Calu3 (cell line): ENCODE measurements at places on chromosomes 12 and 14. TPM values are rescaled to one million over a fixed set of nuclear protein-coding genes. Genes with fewer than 3 reads are reported as not detected.

- H3K4me3 ChIP-seq, result no peak overlapping the region
- peaks cover 10% of the 10 kb centered on the region for H3K4me1 ChIP-seq
- DNase-seq, result peak; percentile 76
- H3K36me3 ChIP-seq, result no peaks in the 10 kb centered on the region
- H3K27me3 ChIP-seq, result peaks cover 30% of the 10 kb centered on the region
Observed at GRCh38 chr12:8544295-8544694, 3.6 kb upstream of the CLEC4E start.

- no peak overlapping the region for H3K4me3 ChIP-seq
- peaks cover 16% of the 10 kb centered on the region for H3K36me3 ChIP-seq
- H3K27me3 ChIP-seq, result no peaks in the 10 kb centered on the region
- no peak overlapping the region for H3K27ac ChIP-seq
Observed at GRCh38 chr14:75577090-75577489, 1.3 kb upstream of the FLVCR2 start.

- H3K4me1 ChIP-seq, result peaks cover 68% of the 10 kb centered on the region
- H3K36me3 ChIP-seq, result no peaks in the 10 kb centered on the region
- no peaks in the 10 kb centered on the region for H3K27me3 ChIP-seq
- H3K4me3 ChIP-seq, result peak overlapping the region; percentile 14
- H3K27ac ChIP-seq, result peak overlapping the region; percentile 78
Observed at GRCh38 chr12:63900922-63901793, 56.7 kb downstream of the SRGAP1 start.

Gene RFX4
- total RNA-seq, result 0.27 TPM in 1 of 2 replicates, not detected in the other

GRCh38 chr12:24820872-24821271, 128.0 kb downstream of the BCAT1 start:
- no peak overlapping the region for H3K4me3 ChIP-seq
- no peaks in the 10 kb centered on the region for H3K27me3 ChIP-seq
- H3K4me1 ChIP-seq, result peaks cover 8% of the 10 kb centered on the region
- no peak overlapping the region for H3K27ac ChIP-seq
- no peaks in the 10 kb centered on the region for H3K36me3 ChIP-seq

DNA sequence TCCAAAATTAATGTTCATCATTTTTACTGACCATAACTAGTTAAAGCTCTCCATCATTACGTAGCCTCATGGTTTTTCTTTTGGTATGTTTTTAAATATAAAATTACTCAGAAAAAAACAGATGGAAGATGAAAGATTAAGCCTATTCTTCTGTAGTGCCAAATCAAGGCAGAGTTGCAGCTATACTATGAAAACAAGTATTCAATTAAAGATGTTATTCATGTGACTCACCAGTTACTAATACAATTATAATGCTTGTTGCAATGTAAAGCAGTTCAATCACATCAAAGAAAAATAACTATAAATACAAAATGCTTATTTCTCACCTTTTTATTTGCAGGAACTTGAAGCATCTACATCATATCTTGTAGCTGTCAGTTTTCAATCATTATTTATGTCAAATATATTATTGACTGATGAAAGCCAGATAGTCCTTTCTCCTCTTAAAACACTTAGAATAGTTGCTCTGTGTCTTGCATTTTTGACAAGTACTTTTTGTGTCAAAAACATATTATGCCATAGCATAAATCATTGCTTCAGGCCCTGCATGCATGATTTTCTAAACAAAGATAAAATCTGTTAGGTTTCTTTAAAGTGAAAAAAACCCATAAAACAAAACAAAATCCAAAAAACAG, 36.0 kb upstream of the TRHDE start:
- H3K27me3 ChIP-seq, result no peaks in the 10 kb centered on the region
- no peaks in the 10 kb centered on the region for H3K36me3 ChIP-seq
- no peak for DNase-seq
- H3K4me3 ChIP-seq, result no peak overlapping the region
- H3K4me1 ChIP-seq, result no peaks in the 10 kb centered on the region

Gene PRORP
- 22.5 and 25.2 TPM in 2 replicates for total RNA-seq

- no peak for DNase-seq
- no peak overlapping the region for H3K4me3 ChIP-seq
- no peaks in the 10 kb centered on the region for H3K4me1 ChIP-seq
- no peak overlapping the region for H3K27ac ChIP-seq
Observed at GRCh38 chr12:159156-159782, 54.7 kb downstream of the SLC6A12 start.

DNA sequence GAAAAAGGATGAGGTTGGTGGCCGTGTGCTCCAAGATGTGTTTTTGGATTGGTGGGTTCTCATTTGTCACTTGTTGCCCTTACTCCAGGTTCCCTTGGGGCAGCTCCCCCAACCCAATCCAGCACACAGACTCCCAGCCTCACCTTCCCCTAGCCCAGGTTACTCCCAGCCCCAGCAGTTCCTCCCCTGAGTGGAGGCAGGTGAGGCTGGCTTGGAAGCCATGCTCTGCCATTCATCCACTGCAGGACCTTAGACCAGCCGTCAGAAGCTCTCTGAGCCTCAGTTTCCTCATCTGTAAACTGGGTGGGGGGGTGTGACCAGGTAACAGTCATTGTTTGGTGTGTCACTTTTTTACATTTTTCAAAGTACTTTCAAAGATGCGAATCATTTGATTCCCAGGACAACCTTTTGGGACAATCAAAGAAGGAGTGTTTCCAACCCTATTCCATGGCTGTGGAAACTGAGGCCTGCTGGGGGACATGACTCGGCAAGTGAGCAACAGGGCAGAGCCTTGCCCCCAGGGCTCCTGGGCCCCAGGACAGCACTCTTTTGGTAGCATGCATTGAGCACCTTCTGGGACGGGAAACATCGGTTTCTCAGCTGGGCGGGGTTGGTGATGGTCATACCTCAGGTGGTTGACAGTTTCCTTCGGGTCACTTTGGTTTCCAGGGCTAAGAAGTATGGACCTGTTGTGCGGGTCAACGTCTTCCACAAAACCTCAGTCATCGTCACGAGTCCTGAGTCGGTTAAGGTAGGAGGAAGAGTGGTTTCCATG, 7.2 kb downstream of the CYP46A1 start:
- H3K4me1 ChIP-seq, result no peaks in the 10 kb centered on the region
- no peaks in the 10 kb centered on the region for H3K36me3 ChIP-seq
- DNase-seq, result no peak
- peaks cover 81% of the 10 kb centered on the region for H3K27me3 ChIP-seq
- no peak overlapping the region for H3K4me3 ChIP-seq

Gene SLC8A3
- total RNA-seq, result not detected in 2 replicates

DNA sequence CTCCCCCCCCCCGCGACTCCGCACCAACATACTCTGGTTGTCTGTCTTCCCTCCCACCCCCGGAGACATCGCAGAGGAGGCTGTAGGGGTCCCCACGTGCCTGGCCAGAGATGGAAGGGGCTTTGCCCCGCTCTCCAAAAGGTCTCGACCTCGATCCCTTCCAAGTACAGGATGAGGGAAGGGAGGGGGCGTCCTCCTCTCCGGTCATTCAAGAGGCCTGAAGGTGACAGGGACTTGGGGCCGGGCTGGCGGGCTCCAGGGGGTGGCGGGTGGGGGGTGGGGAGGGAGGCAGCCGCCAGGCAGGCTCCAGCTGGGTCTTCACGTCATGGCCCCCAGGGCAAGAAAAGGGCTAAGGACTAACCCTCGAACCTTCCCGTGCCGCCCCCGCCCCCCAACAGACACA, 15.1 kb downstream of the TBX3 start:
- no peaks in the 10 kb centered on the region for H3K36me3 ChIP-seq
- H3K4me1 ChIP-seq, result peaks cover 10% of the 10 kb centered on the region
- H3K27ac ChIP-seq, result no peak overlapping the region

DNA sequence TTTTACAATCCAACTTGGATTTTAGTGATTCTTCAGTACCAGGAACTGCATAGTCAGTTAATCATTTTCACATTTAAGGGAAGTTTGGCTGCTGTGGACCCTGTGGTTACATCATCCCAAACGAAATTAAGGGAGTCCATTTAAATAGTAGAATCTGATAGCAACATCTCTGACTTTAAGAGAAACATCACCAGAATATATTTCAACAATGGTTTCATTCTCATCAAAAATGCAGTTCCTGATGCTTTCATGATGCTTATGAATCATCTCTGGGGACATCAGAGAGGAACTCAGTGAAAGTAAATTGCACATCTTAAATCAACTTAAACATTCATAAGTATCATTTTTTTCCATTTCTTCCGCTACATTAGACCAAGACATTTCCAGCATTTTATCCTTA, 1170.7 kb downstream of the FSCB start:
- no peak overlapping the region for H3K4me3 ChIP-seq
- H3K4me1 ChIP-seq, result no peaks in the 10 kb centered on the region
- DNase-seq, result no peak
- H3K27me3 ChIP-seq, result no peaks in the 10 kb centered on the region
- H3K27ac ChIP-seq, result no peak overlapping the region
- no peaks in the 10 kb centered on the region for H3K36me3 ChIP-seq

GRCh38 chr14:39492267-39492666, 60.0 kb upstream of the FBXO33 start:
- no peaks in the 10 kb centered on the region for H3K36me3 ChIP-seq
- no peak overlapping the region for H3K27ac ChIP-seq
- no peak overlapping the region for H3K4me3 ChIP-seq
- DNase-seq, result no peak
- no peaks in the 10 kb centered on the region for H3K27me3 ChIP-seq

Gene SLC2A13
- 8.4 and 9.4 TPM in 2 replicates for total RNA-seq

DNA sequence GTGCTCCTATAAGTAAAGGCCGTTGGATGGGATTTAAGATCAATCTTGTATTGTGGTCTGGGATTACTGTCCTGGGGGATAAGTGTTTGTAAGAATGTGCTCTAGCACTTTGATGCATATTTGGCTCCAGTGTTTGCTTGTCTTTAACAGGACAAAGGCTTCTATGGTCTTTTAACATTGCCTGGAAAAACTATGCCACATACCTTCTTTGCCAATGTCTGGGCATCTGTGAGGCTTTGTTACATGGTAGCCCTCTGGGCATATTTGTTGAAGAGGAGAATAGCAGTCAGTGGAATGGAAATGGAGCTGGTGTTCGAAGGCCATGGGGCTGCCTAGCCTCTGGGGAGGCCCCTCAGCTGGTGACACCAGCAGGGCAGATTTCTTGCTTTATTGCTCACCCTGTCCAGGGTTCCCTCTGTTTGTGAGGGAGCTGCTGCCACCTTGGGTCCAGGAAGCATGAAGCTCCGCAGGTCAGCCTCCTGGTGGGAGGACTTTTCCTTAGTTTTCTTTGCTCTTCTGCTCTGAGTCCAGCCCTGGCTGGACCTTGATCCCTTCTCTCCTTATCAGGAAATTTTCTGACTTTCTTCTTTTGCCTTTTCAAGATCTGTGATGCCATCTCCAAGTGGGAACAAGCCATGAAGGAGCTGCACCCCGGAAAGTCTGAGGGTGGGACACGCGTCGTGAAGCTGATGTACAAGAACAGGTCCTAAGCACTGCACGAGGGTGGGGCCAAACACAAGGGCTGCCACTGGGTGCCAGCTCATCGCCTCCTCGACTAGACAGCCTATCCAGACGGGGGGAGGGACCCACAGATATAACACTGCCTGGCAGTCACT, 19.5 kb downstream of the PIGH start:
- H3K27me3 ChIP-seq, result no peaks in the 10 kb centered on the region
- DNase-seq, result no peak
- no peaks in the 10 kb centered on the region for H3K36me3 ChIP-seq
- H3K27ac ChIP-seq, result no peak overlapping the region
- no peak overlapping the region for H3K4me3 ChIP-seq

Gene FGD4
- total RNA-seq, result 37.4 and 38.6 TPM in 2 replicates

- H3K4me1 ChIP-seq, result peaks cover 41% of the 10 kb centered on the region
- H3K36me3 ChIP-seq, result peaks cover 20% of the 10 kb centered on the region
- peak; percentile 79 for DNase-seq
- peak overlapping the region; percentile 93 for H3K27ac ChIP-seq
- H3K27me3 ChIP-seq, result no peaks in the 10 kb centered on the region
Observed at GRCh38 chr12:14239935-14240872, 125.3 kb upstream of the ATF7IP start.

DNA sequence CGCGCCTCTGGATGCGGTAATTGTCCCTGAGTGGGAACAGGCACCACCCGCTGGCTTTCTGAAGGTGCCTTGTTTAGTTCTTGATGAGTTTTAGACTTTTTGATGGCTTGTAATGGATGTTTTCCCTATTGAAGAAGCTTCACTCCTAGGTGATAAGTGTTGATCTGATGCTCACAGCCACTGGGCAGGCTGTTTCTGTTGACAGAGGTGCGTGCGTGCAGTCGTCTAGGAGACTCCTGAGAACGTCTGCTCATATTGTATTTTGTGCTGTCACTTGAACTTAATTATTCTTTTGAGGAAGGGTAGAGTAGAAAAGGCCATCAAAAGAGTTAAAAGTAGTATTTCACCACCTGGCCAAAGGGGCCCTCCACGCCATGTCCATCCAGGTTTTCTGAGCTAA, 70.5 kb downstream of the EP400 start:
- no peaks in the 10 kb centered on the region for H3K27me3 ChIP-seq
- H3K4me1 ChIP-seq, result no peaks in the 10 kb centered on the region
- no peak for DNase-seq
- H3K27ac ChIP-seq, result no peak overlapping the region

- H3K4me3 ChIP-seq, result no peak overlapping the region
- no peak overlapping the region for H3K27ac ChIP-seq
- H3K4me1 ChIP-seq, result no peaks in the 10 kb centered on the region
- DNase-seq, result no peak
- H3K27me3 ChIP-seq, result no peaks in the 10 kb centered on the region
- H3K36me3 ChIP-seq, result no peaks in the 10 kb centered on the region
Observed at GRCh38 chr12:39176356-39176755, 266.6 kb downstream of the KIF21A start.

- no peaks in the 10 kb centered on the region for H3K4me1 ChIP-seq
- H3K27me3 ChIP-seq, result no peaks in the 10 kb centered on the region
- no peak overlapping the region for H3K4me3 ChIP-seq
Observed at GRCh38 chr12:45803111-45803510, 73.6 kb downstream of the ARID2 start.

GRCh38 chr14:95353664-95354063, 34.0 kb upstream of the CLMN start:
- no peaks in the 10 kb centered on the region for H3K4me1 ChIP-seq
- H3K4me3 ChIP-seq, result no peak overlapping the region
- H3K36me3 ChIP-seq, result no peaks in the 10 kb centered on the region
- no peak for DNase-seq

Gene MANSC1
- 71.8 and 74.5 TPM in 2 replicates for total RNA-seq

Gene PLXNC1
- total RNA-seq, result 1.3 and 2.3 TPM in 2 replicates

DNA sequence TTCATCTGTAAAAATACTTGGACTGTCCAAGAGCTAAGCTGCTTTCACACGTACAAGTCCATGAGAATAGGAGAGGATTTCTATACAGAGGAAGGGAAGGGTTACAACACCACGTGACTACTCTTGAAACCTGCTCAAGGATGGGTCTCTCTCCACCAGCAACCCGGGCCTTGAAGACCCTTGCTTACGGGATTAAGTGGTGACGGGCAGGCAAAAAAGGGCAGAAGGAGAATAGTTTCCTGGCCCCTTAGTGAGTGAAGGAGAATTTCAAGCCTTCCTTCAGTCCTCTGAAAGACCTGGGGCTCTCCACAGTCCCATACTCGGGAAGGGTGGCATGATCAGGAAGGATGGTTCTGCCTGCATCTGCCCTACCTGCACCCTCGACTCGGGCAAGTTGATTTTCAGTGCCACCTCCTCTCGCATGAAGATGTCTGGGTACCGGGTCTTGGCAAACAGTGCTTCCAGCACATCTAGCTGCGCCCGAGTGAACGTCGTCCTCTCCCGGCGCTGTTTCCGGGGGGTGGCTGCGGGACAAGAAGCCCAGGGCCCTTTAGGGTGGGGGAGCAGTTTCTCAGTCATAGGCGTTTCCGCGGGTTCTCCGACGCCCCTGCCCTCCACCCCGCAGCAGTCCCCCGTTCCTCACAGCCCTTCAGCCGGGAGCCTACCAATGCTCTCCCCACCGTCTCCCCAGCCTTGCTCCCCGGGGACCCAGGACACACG, 6.3 kb downstream of the OTX2 start:
- H3K27me3 ChIP-seq, result peaks cover 90% of the 10 kb centered on the region
- H3K36me3 ChIP-seq, result no peaks in the 10 kb centered on the region
- no peaks in the 10 kb centered on the region for H3K4me1 ChIP-seq
- DNase-seq, result no peak
- no peak overlapping the region for H3K4me3 ChIP-seq
- H3K27ac ChIP-seq, result no peak overlapping the region
